ENCODE measurements at places on chromosomes 2 and 18.
A peak's percentile ranks its signal among the peaks of the same experiment; 100 is the strongest.

GRCh38 chr2:869357-869871, 81.2 kb upstream of the SNTG2 start:
- DNase-seq, result no peak

- DNase-seq, result no peak
These were observed 19.9 kb downstream of the FN1 start for GRCh38 chr2:215415820-215416577.

- DNase-seq, result no peak
These were observed 843.6 kb downstream of the SUCLG1 start for GRCh38 chr2:83615511-83615910.

DNA sequence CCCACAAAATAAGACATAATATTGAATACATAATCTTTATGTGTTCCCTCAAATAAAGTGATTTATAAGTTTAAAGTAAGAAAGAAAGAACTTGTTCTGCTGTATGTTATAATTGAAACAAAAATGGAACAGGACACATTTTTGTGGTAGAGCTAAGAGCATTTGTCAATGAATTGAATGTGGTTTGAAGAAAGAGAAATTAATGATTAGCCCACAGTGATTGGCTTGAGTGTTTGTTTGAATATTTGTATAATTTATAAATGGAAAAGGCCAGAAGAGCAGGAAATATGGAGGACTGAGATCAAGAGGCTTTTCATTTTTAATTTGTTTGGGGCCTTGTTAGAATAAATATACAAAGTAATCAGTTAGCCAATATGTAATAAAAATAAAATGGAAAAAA, 395.1 kb upstream of the CDH19 start:
- no peak for DNase-seq

GRCh38 chr2:23681356-23682140, 245.4 kb downstream of the ATAD2B start:
- no peak for DNase-seq

DNA sequence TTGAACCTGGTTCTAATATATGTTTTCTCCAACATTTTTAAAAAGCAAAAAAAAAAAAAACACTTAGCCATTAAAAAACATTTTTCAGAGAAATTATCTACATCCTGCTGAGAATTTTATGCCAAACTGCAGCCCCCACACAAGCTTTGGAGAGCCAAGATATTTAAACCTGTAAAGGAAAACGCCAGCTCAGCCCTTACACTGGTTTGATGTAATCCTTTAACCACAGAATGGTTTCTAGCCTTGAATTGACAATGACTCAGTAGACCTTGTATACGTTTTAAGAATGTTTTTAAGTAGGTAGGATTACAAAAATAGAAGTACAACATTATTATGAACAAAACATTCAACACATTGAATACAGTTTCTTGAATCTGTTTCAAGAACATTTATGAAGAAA, 113.6 kb downstream of the BABAM2 start:
- no peak for DNase-seq

- DNase-seq, result no peak
These were observed 480.9 kb upstream of the TMEFF2 start for GRCh38 chr2:192675681-192676080.

DNA sequence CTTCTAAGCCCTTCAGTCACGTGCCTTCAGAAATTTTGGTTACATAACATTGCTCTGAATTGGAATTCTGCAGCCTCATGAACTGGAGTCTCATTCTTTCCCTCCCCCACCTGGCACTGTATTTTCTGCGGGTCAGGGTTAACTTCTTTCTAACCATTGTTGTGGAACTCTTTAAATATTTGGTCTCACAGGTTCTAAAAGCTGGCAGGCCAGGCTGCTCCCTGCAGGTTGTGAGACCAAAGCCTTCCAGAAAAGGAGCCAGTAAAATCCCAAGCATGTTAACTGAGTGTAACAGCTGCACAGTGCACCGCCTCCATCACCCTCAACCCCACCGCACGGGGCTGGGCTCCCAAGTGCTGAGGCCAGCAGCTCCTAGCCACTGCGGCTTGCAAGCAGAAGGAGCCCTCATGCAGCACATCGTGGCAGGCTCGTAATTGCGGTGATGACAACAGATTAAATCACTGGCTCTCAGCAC, 174.1 kb upstream of the ALPP start:
- no peak for DNase-seq

DNA sequence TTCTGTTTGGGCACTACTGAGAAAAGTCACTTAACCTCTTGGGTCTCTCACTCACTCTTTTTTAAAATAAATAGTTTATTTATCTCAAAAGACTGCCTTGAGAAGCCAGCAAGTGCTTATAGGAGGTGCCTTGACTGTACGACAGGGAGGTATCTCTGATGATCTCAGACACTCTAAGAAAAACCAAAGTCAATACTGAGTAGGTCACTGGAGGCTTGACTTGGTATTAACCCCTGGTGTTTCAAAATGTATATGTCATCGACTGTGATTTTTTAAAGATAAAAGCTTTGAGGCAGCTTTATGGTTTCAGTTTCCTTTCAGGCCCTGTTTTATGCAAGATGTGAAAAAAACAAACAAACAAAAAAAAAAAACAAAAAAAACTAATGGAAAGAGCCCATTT, 33.7 kb downstream of the MREG start:
- DNase-seq, result peak; percentile 16

DNA sequence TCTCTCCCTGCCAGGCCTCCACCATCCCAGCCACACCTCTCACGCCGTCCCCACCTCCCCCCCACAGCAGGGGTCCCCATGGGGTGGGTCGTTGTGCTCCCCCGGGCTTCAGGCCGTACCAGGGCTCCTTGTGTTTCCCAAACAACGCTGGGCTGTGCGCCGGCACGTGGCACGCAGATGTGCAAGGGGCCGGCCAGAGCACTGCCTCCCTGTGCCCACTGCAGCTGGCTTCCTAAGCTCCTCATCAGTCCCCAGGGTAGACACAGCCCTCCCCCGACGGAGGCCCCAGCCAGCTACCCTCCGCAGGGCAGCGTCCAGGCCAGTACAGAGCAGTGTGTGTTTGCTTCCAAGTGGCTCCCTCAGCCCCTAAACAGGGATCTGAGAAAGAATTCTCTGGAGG, 34.0 kb downstream of the BIN1 start:
- no peak for DNase-seq

DNA sequence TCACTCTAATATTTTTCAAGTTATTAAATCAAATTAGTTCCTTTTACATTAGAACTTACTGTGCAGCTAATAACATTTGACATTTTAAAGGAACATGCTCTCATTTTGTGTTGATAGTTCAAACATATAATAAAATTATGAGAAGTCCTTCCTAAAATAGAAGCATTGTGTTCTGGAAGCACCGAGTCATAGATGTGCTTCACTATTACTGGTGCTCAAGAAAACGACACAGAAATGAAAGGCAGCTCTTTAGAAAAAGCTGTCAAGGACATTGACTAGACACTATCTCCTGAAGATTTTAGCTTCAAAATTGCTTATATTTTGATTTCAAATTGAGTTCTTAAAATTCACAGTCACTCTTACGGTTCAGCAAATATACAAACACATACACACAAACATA, 338.3 kb downstream of the NBAS start:
- no peak for DNase-seq

DNA sequence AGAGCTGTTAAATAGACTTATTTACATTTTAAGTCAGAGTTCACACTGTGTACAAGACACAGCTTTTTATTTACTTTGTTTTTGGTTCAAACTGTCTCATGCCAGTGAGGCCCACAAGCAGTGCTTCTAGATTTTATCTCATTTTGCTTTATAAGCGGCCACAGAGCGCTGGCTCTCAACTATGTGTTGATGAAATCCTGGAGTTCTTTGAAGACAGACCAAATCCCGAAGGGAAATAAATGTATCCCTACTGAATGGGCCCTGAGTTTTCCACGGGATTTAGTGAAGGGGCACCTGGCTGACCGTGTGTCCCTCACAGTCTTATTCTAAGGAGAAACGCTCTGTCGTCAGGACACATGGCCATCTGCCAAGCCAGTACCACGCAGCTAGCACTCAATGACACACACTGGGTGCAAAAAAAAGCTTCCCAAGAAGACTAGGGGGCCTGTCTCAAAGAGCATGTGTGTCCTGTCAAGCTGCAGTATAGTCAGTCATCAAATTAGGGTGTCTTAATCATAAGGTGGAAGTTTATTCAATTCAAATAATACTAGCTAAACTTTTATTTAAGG, 23.4 kb downstream of the LYPD1 start:
- no peak for DNase-seq

DNA sequence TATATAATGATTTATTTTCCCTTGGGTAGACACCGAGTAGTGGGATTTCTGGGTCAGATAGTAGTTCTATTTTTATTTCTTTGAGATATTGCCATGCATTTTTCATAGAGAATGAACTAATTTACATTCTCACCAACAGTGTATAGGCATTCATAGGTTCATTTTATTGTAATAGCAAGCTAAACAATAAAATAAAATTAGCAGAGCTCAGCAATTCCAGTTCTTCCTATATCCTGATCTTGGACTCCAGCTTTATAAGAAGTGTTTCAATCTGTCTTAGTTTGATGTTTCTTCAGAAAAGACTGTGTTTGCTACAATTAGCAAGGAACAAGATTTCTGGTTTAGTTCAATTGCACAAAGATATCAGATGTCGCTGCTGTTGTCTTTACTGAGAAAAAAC, 1024.4 kb upstream of the LRRTM1 start:
- no peak for DNase-seq

GRCh38 chr2:127032621-127033020, 74.3 kb downstream of the BIN1 start:
- no peak for DNase-seq

DNA sequence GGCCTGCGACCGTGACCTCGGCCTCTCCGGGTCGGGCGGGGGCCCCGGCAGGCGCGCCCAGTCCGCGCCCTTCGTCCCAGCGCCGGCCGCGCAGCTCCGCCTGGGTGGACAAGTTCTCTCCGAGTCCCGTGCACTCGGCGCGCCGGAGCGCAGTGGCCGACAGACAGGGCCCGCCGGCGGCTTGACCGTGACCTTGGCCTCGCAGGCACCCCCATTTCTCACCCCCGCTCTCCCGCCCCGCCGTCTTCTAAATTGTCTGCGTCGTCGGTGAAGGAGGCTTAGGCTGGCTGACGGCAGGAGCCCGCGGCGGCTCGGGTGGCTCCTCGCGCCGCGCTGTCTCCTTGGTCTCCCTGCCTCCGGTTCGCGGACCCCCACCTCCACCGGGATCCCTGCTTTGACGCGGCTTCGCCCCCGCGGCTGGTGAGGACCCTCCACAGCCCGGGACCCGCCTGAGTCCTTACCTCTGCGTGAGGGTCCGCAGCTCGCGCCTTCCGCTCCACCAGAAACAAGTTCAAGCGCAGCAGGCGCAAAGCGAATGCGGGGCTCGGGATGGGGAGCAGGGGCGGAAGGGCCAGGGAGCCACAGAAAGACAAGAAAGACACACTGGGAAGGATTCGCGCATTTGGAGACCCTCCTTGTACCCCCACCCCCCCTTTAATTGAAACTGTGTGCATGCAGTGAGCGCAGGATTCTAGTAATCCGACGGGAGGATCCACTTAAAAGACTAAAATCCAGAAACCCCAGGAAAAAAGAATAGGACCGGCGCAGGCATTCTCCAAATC, 4.0 kb downstream of the PTGR3 start:
- DNase-seq, result no peak

DNA sequence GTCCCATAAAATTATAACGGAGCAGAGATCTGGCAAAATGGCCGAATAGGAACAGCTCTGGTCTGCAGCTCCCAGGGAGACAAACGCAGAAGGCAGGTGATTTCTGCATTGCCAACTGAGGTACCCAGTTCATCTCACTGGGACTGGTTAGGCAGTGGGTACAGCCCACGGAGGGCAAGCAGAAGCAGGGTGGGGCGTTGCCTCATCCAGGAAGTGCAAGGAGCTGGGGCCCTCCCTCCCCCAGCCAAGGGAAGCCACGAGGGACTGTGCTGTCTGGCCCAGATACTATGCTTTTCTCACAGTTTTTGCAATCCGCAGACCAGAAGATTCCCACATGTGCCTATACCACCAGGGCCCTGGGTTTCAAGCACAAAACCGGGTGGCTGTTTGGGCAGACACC, 22.8 kb downstream of the ICA1L start:
- no peak for DNase-seq

- DNase-seq, result no peak
These were observed 234.6 kb upstream of the CDH19 start for GRCh38 chr18:66838340-66838987.

DNA sequence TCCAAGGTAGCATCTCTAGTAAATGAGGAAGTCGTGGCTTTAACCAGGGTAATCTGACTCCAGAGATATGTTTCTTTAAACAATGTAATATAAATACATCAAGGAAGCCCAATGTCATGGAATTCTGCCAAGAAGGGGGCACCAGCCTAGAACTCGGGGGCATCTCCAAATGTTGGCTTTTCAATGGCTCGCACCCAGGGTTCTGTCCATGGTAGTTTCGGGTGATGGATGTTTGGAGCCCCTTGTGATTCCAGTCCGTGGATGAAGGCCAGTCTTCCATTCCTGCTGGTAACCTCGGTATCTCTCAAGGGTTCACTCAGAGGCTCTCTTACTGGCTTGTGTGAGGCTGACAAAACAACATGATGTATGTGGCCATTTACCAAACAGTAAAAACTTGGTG, 91.7 kb upstream of the SPHKAP start:
- DNase-seq, result no peak

DNA sequence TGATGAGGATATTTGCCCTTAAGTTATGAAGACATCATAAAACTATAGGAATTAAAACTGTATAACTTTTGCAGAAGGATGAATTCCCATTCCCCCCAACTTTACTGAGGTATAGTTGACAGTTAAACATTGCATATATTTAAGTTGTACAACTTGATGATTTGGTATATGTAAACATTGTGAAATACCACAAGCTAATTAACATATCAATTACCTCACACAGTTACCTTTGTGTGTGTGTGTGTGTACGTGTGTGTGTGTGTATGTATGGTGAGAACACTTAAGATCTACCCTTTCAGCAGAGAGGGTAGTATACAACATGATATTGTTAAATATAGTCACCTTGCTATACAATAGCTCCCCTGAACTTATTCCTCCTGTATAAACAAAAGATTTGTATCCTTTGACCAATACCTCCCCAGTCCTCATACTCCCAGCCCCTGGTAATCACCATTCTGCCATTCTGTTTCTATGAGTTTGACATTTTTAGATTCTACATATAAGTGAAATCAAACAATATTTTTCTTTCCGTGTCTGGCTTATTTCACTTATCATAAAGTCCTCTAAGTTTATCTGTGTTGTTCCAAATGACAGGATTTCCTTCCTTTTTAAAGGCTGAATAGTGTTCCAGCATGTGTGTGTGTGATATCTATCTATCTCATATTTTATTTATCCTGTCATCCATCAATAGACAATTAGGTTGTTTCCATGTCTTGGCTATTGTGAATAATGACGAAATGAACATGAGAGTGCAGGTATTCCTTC, 48.2 kb upstream of the FAM136A start:
- no peak for DNase-seq

DNA sequence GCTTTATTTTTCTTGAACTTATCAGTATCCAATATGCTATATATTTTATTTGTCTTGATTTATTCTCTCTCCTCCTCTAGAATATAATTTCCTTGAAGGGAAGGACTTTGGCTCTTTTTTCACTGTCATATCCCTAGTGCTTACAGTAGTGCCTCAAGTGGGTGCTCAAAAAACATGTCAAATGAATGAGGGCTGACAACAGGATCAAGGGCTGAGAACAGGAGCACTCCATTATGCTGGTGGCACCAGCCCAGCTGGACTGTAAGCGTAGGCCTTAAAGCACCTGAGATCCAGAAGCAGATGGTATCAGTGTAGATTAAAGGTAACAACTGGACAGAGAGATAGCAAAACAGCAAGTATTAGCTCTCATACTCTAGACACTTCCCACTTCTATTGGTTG, 46.3 kb downstream of the PMS1 start:
- DNase-seq, result no peak

- DNase-seq, result no peak
These were observed 41.3 kb downstream of the REV1 start for GRCh38 chr2:99448556-99448955.

GRCh38 chr18:25052511-25052921, 299.4 kb downstream of the ZNF521 start:
- no peak for DNase-seq

All from CD4-positive, alpha-beta T cell treated with Interleukin-10 for 1 hour (primary cell).